ENCODE measurements at places on chromosomes 4 and X.

GRCh38 chrX:9560219-9560618 lies 95.4 kb downstream of the TBL1X start:
- no peaks in the 10 kb centered on the region for H3K36me3 ChIP-seq
- no peak overlapping the region for H3K4me3 ChIP-seq
- H3K27ac ChIP-seq = no peak overlapping the region

- H3K4me1 ChIP-seq = peaks cover 6% of the 10 kb centered on the region
- no peak overlapping the region for H3K27ac ChIP-seq
- H3K36me3 ChIP-seq = no peaks in the 10 kb centered on the region
- H3K4me3 ChIP-seq = no peak overlapping the region
These were observed 57.3 kb upstream of the TRIM2 start for GRCh38 chr4:153146961-153147360.

- no peaks in the 10 kb centered on the region for H3K36me3 ChIP-seq
- DNase-seq = no peak
- no peak overlapping the region for H3K4me3 ChIP-seq
- no peaks in the 10 kb centered on the region for H3K4me1 ChIP-seq
- H3K27me3 ChIP-seq = no peaks in the 10 kb centered on the region
These were observed 18.8 kb downstream of the UNC5C start for GRCh38 chr4:95529946-95530345.

GRCh38 chrX:20285511-20285910 lies 18.8 kb upstream of the RPS6KA3 start:
- H3K4me3 ChIP-seq = no peak overlapping the region
- no peaks in the 10 kb centered on the region for H3K36me3 ChIP-seq
- H3K27me3 ChIP-seq = no peaks in the 10 kb centered on the region

GRCh38 chrX:40013266-40014195 lies 84.2 kb downstream of the BCOR start:
- H3K4me1 ChIP-seq = peaks cover 30% of the 10 kb centered on the region
- no peak overlapping the region for H3K27ac ChIP-seq
- H3K4me3 ChIP-seq = peak overlapping the region; percentile 57
- peaks cover 58% of the 10 kb centered on the region for H3K27me3 ChIP-seq

DNA sequence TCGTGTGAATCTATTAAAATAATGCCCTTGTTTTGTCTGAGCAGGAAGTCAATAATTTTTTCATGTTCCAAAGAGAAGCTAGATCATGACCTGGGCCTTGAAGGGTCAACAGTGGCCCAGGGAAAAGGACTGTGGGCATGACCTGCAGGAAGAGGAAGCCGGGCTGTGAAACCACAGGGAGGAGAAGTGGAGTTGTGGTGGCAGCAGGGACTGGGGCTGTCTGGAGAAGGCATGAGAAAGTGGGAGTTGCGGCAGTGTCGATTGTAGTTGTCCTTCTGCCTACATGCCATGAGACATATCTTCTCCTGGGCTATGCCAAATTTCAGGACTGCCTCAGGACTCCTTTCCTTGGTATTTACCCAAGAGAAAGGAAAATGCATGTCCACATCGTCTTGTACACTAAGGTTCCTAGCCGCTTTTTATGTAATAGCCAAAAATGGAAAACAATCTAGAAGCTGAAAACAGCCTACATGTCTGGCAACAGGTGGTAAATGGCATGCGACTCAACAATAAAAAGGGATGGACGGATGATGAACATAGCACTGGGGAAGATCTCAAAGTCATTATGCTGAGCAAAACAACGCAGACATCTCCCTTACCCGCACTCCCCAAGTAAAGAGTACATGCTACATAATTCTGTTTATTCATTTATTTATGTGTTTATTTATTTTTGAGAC lies 13.6 kb upstream of the PTTG2 start:
- H3K27me3 ChIP-seq = no peaks in the 10 kb centered on the region
- no peaks in the 10 kb centered on the region for H3K36me3 ChIP-seq
- no peak overlapping the region for H3K27ac ChIP-seq
- DNase-seq = no peak

- H3K27me3 ChIP-seq = no peaks in the 10 kb centered on the region
- no peak overlapping the region for H3K27ac ChIP-seq
- peak; percentile 50 for DNase-seq
- H3K4me1 ChIP-seq = no peaks in the 10 kb centered on the region
- H3K4me3 ChIP-seq = no peak overlapping the region
These were observed 68.4 kb downstream of the MID2 start for GRCh38 chrX:107894038-107894437.

GRCh38 chr4:173415885-173416653 lies 17.2 kb upstream of the SCRG1 start:
- H3K27ac ChIP-seq = no peak overlapping the region
- no peaks in the 10 kb centered on the region for H3K4me1 ChIP-seq
- DNase-seq = no peak
- no peak overlapping the region for H3K4me3 ChIP-seq

DNA sequence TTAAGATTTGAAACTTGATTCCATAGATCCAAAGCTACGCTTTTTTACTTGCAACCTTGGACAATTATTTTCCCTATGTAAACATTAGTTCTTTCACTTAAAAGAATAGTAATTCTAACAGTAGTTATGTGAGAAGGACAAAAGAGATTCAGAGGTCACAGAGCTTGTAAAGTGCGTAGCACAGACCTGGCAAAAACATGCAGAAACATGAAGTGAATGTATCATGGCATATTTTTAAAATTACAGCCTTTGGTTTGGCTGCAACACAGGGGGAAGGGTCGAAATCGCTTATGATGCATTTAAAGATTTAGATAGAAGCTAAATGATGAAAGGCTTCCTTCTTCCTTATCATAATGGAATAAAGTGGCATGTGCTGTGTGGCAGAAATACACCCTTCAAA lies 1068.8 kb downstream of the ARAP2 start:
- no peaks in the 10 kb centered on the region for H3K36me3 ChIP-seq
- no peaks in the 10 kb centered on the region for H3K4me1 ChIP-seq
- no peak overlapping the region for H3K27ac ChIP-seq
- no peak overlapping the region for H3K4me3 ChIP-seq

DNA sequence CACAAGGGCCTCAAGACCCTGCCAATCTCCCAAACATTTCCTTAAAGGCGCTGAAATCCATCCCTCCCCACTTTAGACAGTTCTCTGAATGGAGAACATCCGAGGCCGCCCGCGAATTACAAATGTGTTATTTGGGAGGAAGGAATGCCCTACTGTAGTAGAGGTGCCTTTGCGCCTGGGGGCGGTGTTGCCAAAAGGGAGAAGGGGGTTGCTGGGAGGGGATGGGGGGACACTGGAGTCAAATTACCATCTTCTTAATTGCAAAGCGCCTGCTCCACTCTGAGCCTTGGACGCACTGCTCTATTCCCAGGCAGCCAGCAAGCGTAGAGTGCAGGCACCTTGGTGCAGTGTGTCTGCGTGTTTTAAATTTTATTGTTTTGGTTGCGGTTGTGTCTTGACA lies 2.7 kb downstream of the TMEM255A start:
- H3K27ac ChIP-seq = no peak overlapping the region
- peak overlapping the region; percentile 47 for H3K4me3 ChIP-seq
- H3K4me1 ChIP-seq = peaks cover 3% of the 10 kb centered on the region
- peak; percentile 86 for DNase-seq

- DNase-seq = no peak
- no peak overlapping the region for H3K27ac ChIP-seq
- no peaks in the 10 kb centered on the region for H3K36me3 ChIP-seq
- no peaks in the 10 kb centered on the region for H3K27me3 ChIP-seq
- no peaks in the 10 kb centered on the region for H3K4me1 ChIP-seq
These were observed 848.5 kb downstream of the RAB28 start for GRCh38 chr4:12635629-12636028.

DNA sequence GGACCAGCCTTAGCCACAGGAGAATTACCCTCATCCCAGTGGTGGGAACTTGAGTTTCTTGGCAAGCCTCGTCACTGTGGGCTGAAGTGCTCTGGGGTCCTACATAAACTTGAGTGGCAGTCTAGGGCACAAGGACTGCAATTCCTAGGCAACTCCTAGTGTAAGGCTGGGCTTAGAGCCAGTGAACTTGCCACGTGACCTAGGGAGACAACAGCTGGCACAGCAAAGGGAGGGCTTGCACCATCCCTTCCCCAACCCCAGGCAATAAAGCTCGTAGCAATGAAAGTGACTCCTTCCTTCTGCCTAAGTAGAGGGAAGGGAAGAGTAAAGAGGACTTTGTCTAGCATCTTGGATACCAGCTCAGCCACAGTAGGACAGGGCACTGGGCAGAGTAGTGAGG lies 81.8 kb downstream of the TEX11 start:
- DNase-seq = no peak
- H3K4me1 ChIP-seq = no peaks in the 10 kb centered on the region
- H3K36me3 ChIP-seq = no peaks in the 10 kb centered on the region
- H3K27me3 ChIP-seq = no peaks in the 10 kb centered on the region
- no peak overlapping the region for H3K27ac ChIP-seq

DNA sequence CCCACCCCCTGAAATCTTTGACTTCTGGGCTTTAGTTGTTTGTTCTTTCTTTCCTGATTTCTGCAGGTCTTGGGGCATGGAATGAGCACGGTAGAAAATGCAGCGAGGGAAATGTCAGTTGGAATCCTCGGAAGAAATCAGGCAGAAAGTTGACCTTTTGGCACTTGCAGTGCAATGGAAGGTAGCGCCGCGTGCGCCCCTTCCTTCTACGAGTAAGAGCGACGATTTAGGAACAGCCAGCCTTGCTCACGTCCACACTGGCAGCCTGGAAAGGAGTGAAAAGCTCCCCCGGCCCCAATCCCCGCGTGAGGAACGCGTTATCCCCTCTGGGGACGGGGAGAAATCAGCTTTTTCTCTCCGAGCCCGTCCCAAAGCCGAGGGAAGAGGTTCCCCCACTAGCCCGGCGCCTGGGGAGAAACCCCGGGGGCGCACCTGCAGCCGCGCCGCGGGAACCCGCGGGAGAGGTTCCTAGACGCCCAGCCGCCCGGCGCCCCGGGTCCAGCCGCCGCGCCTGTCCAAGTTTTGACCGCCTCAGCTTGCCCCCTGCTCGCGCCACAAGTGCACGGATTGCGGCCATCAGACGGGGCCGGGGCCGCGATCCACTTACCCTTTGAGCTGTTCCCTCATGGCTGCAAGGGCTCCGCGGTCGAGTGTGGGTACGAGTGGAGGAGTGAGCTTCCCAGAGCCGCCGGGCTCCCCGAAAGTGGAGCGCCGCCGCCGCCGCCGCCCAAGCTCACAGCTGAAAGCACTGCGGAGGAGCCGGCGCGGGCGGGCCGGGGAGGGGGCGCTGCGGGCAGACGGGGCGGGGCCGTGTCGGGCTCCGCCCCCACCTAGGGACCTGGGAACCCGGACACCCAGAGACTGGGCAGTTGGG lies 194.6 kb upstream of the FTHL17 start:
- peak overlapping the region; percentile 75 for H3K4me3 ChIP-seq
- no peak overlapping the region for H3K27ac ChIP-seq
- DNase-seq = peak; percentile 75
- H3K4me1 ChIP-seq = no peaks in the 10 kb centered on the region

- DNase-seq = no peak
- no peak overlapping the region for H3K27ac ChIP-seq
- H3K4me1 ChIP-seq = no peaks in the 10 kb centered on the region
- no peak overlapping the region for H3K4me3 ChIP-seq
- no peaks in the 10 kb centered on the region for H3K36me3 ChIP-seq
- peaks cover 14% of the 10 kb centered on the region for H3K27me3 ChIP-seq
These were observed 366.5 kb downstream of the MID1IP1 start for GRCh38 chrX:39167791-39168190.

- H3K27me3 ChIP-seq = no peaks in the 10 kb centered on the region
- H3K36me3 ChIP-seq = no peaks in the 10 kb centered on the region
- H3K27ac ChIP-seq = no peak overlapping the region
These were observed 205.7 kb upstream of the BCOR start for GRCh38 chrX:40303256-40304077.

DNA sequence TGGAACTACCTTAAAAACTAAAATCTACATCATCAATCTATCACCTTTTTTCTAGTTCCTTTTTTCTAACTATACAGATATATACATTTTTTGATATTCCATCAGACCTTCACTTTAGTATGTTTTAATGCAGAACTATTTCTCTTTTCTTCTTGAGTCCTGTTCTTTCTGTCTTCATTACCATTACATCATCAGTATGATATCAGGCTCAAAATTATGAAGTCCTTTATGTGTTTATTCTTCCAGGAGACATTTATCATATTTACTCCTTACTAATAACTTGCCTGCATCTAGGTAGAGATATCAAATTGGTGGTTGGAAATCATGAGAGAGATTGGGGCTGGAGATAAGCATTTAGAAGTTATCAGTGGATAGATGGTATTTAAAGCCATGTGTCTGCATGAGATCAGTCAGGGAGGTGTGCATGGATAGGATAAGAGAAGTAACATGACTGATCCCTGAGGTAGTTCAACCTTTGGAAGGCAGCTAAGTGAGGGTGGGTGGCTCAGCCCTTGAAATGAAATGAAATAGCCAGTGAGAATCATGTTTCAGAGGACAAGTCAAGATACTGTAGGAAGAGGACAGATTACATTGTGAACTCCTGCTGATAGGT lies 43.1 kb downstream of the MRPL1 start:
- no peak for DNase-seq
- H3K4me1 ChIP-seq = no peaks in the 10 kb centered on the region
- no peak overlapping the region for H3K27ac ChIP-seq

DNA sequence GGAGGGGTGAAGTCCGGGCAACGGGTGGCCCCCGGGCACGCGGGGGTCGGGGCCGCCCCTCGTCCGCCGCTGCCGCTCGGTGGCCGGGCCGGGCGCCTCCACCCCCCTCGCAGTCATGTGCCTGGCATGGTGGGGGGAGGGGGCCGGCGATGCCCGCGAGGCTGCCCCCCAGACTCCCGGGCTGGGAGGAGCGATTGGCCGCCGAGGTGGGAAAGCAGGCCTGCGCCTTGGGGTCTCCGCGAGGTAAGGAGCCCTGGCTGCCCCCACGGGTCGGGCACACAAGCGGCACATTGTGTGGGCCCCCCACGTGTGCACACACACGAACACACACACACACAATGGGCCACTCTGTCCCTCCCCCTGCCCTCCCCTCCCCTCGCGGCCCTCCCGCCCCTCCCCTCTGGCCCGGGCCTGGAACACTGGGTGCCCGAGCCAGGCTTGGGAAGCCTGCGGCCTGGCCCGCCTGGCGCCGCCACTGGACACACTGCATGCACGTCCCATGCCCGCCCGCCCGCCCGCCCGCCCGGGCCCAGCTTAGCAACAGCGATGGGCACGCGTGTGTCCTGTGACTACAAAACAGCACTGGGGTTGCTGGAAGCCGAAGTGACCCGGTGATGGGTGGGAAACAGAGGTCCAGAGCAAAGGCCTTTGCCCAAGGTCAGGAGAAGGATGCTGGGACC lies 1.3 kb downstream of the SLC6A8 start:
- peak; percentile 49 for DNase-seq
- H3K27ac ChIP-seq = no peak overlapping the region
- no peaks in the 10 kb centered on the region for H3K36me3 ChIP-seq
- H3K27me3 ChIP-seq = no peaks in the 10 kb centered on the region
- H3K4me3 ChIP-seq = peak overlapping the region; percentile 59
- H3K4me1 ChIP-seq = peaks cover under 1% of the 10 kb centered on the region

GRCh38 chrX:53383376-53384076 lies 38.9 kb downstream of the SMC1A start:
- H3K27ac ChIP-seq = no peak overlapping the region
- H3K4me3 ChIP-seq = no peak overlapping the region
- no peaks in the 10 kb centered on the region for H3K4me1 ChIP-seq
- H3K36me3 ChIP-seq = peaks cover 5% of the 10 kb centered on the region
- H3K27me3 ChIP-seq = no peaks in the 10 kb centered on the region

All from neural progenitor cell (in vitro differentiated cells).